ENCODE measurements at places on chromosomes 6 and 20.

GRCh38 chr20:18164356-18164755, 26.7 kb downstream of the KAT14 start:
- no peak for DNase-seq

GRCh38 chr6:170174124-170174770, 116.6 kb downstream of the DLL1 start:
- DNase-seq: no peak

DNA sequence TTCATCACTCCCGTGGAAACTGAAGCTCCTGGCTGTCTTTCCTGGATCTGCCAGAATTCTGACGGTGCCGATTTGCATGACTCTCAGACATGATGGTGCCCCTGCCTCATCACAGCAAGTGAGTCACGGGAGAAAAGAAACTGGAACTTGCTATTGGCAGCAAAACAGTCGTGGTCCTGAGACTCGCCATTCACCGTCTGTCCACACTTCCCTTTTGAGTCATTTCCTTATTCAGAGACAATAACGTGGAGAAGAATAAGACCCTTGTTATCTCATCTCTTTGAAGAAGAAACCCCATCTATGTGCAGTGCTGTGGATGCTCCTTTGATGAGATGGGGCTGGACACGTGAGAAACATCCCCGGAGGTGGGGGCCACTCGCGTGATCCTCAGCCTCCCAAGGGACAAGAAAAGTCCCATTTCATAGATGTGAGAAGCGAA, 4.2 kb downstream of the GPR31 start:
- no peak for DNase-seq

- DNase-seq: no peak
Observed at GRCh38 chr20:24098886-24099285, 110.3 kb upstream of the GGTLC1 start.

- no peak for DNase-seq
Observed at GRCh38 chr6:124433387-124434160, 528.7 kb upstream of the RNF217 start.

GRCh38 chr6:44291841-44292240, 21.3 kb downstream of the AARS2 start:
- DNase-seq: no peak

DNA sequence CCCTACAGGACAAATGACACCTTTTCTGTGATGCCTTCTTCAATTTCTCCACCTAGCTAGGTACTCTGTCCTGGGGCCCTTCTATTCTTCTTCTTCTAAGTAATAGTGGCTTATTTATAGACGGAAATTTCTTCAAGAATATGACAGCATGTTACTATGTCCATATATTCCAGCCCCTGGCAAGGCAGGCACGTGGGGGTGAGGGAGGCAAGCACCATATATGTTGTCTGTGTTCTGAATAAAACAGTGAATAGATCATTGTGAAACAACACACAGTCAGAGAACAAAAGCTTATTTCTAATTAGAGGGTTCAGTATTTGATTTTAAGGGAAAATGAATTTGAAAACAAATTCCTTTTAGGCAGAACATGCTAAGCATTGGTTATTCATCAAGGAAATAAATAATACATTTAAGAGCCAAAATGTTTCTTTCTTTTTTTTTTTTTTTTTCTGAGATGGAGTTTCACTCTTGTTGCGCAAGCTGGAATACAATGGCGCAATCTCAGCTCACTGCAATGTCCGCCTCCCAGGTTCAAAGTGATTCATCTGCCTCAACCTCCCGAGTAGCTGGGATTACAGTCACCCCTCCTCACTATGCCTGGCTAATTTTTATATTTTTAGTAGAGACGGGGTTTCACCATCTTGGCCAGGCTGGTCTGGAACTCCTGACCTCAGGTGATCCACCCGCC, 6.2 kb downstream of the HEBP2 start:
- DNase-seq: no peak

- DNase-seq: no peak
Observed at GRCh38 chr6:149457316-149457884, 27.4 kb downstream of the ZC3H12D start.

- no peak for DNase-seq
Observed at GRCh38 chr20:56776345-56776744, 147.2 kb downstream of the TFAP2C start.

GRCh38 chr6:70221715-70222438, 81.0 kb downstream of the COL9A1 start:
- no peak for DNase-seq

Measured in NCI-H1930 (cell line).